ENCODE measurements at places on chromosomes 6 and 20.

- no peak for DNase-seq
Observed at GRCh38 chr6:25387911-25388310, 108.7 kb downstream of the CARMIL1 start.

GRCh38 chr20:62832951-62833391, 16.1 kb downstream of the COL9A3 start:
- no peak for DNase-seq

DNA sequence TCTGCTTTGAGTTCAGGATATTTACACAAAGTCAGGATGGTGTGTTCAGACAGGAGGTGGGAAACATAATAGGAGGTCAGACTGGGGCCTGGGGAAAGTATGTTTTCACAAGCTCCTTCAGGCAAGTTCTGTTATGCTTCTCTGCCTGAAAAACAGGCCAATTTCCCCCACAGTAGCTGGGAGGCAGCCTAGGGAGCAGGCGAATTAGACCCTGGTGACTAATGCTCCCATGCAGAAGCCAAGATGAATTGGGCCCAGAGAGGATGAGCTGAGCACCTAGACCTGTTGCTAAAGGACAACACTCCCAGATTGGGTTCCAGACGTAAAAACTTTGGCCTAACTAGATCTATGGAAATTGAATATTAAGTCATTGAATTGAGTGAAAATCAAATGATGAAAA, 142.2 kb upstream of the MAP3K7 start:
- no peak for DNase-seq

- DNase-seq = no peak
Observed at GRCh38 chr6:111503194-111503593, 20.2 kb upstream of the REV3L start.

DNA sequence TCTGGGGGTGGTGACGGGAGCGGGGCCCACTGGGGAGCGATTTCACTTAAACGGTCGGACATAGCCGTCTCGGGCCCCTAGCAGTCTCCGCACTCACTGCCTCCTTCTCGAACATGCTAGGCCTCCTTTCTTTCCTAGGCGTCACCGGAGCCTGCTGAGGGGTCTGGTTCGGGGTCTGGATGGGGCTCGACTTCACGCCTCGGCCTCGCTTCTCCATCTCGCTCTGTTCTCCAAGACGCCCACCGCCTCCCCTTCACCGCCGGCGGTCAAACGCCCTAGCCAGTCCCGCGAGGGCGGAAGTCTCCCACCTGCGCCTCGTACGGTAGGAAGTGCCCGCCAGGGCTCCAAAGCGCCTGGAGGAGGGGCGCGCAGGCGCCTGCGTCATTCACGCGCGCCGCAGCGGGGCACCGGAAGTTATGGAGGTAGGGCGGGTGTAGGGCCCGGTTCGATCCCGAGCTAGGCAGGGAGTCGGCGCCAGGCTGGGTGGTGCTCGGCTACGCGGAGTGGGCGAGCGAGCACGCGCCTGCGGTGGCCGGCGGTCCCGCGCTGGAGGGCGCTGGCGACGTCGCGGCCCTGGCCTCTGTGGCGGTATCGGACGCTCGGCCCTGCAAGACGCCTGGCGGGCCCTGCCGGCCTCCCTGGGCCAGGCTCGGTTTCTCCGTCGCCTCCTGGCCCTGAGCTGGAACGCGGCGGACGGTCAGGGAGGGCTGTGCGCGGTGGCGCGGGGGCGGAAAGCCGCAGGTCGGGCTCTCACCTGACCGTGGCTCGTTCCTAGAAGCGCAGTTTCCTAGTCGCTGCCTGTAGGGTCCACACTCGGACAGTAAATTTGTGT, at the start of the genes DYNLT2 and ERMARD:
Gene DYNLT2, minus strand, starts transcription at position 331 of the 832 bp plus-strand sequence. Its CDS starts 114 bp downstream, at position 217.
Gene ERMARD, plus strand, starts transcription at position 381 of the 832 bp plus-strand sequence. Its CDS starts 36 bp downstream, at position 417.
- peak; percentile 93 for DNase-seq

DNA sequence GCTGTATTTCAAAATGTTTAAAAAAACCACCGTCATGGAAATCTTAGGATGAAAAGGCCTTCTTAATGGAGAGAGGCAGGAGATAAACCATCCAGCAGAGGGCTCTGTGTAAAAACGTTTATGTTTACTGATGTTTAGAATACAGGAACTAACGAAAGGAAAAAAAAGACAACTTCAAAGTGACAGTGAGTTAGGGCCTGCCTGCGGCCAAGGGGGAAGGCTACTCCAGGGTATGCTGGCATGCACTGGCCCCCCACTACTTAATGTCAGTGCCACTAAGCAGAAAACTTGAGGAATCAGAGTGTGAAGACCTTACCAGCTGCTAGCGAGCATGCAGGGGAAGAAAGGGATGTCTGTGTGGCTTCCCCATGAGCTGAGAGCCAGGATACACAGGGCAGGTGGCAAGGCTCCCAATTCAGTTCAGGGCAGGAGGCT, 47.7 kb downstream of the AKAP7 start:
- DNase-seq = no peak

- no peak for DNase-seq
Observed at GRCh38 chr6:132199343-132199742, 201.9 kb downstream of the MOXD1 start.

- no peak for DNase-seq
Observed at GRCh38 chr20:1477896-1478490, 11.3 kb upstream of the NSFL1C start.

- DNase-seq = no peak
Observed at GRCh38 chr6:150325066-150325772, 43.6 kb upstream of the IYD start.

- no peak for DNase-seq
Observed at GRCh38 chr6:153634416-153634815, 404.6 kb upstream of the OPRM1 start.

- no peak for DNase-seq
Observed at GRCh38 chr20:54076259-54076658, 5.9 kb upstream of the BCAS1 start.

DNA sequence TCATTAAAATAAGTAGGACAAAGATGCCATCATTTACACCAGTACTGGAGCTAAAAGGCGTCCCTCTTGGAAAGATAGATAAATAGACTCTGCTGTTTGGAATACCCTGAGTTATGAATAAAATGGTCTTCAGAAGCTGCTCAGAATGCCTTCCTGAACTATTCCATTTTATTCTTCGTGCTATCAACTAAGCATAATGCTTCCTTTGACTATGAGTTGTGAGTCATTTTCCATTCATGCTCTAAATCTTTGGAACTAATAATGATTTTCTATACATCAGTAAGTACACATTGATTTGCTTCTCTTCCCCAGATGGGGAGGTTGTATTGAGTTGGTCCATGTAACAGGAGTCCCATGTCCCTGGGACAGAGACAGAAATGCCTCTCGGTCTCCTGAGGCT, 98.3 kb upstream of the PDE7B start:
- DNase-seq = no peak

DNA sequence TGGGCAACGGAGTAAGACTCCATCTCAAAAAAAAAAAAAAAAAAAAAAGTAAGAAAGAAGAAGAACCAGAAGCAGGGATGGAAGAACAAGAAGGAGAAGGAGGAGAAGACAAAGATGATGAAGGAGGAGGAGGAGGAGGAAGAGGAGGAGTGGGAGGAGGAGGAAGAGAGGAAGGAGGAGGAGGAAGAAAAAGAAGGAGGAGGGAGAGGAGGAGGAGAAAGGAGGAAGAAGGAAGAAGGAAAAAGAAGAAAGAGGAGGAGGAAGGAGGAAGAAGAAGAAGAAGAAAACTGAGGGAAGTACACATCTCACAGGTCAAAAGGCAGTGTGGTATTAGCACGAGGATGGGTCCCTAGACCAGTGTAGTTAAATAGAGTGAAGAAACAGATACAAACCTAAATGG, 65.1 kb upstream of the SCAF8 start:
- DNase-seq = no peak

DNA sequence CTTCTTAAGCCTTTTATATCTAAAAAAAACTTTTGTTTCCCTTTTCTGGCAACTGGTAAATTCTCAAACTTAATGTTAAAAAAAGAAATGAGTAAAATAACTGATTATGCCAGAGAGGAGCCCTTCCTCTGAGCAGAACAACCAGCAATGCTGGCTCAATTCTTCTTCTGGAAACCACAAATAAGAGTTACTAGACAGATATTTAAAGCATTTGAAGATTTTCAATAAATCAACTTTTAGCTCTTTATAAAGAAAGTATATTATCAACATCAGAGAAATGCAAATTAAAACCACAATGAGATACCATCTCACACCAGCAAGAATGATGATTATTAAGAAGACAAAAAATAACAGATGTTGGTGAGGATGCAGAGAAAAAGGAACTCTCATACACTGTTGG, 61.1 kb upstream of the TCF21 start:
- DNase-seq = no peak

- no peak for DNase-seq
Observed at GRCh38 chr6:5994999-5995657, 11.6 kb downstream of the NRN1 start.

DNA sequence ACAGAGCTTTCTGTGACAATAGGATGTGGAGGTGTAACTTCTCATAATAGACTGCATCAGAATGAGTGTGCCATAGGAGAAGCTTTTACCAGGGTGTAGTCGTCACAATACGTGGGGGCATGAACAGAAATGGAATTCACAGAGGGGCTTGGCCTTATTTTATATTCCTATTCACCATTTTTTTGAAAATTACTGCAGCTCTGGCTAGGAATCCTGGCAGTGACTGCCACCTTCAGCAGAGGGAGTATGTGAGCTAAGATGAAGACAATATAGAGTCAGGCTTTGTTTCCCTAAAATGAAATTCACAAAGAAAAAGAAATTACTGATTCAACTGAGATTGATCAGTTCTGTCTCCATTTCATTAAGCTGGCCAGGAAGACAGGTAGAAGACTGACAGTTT, 13.9 kb downstream of the TOMM6 start:
- DNase-seq = no peak

- no peak for DNase-seq
Observed at GRCh38 chr6:20205722-20206161, 6.5 kb downstream of the MBOAT1 start.

DNA sequence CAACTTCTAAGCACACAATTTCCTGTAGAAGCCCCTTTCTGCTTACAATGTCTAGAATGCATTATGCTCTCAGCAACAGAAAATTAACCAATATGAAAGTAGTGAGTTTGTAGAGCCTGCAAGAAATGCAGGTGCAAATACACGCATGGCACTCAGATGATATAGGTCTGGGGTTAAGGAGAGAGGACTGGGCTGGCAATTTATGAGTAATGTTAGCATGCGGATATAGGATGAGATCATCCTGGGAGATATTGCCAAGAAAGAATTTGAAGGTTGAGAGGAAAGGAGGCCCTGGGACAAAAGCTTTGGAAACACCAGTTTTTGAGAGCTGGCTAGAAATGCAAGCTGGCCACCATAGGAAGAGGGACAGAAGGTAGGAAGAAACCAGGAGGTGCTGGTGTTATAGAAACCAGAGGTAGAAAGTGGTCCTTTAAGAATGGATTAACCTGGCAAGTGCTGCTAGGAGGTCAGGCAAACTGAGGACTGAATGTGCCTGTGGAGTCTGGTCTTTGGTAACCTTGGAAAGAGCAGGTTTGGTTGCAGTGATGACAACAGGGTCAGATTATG, 183.2 kb upstream of the MYLIP start:
- no peak for DNase-seq

DNA sequence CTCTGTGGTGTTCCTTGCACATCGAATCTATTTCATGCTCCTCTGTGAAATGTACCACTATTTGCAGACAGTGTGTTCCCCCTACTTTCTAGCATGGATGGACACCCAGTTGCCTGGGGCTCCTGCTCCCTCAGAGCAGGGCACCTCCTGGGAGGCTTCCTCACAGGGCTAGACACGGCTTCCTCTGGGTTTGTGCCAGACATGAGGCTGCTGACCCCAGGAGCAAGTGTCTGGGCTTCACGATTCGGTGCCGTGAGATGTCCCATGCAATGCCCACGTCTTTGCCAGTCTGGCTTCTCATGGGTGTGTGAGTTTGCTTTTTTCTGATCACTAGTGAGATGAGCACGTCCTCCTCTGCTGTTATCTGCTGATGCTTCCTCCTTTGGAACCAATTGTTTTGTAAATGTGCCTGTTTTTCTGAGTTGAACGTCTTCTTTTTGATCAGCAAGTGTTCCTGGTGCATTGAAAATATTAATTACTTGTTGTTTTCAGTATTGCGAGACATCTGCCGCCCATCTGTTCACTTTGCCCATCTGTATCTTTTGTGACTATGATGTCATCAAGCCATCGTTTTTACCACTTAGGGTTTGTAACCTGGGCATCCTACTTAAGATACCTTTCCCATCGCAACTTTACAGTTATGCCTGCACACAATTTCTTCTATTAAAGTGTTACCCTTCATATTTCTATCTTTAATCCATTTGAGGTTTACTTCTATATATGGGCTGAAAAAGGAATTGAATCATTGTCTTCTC, 92.0 kb downstream of the TTLL2 start:
- DNase-seq = no peak

DNA sequence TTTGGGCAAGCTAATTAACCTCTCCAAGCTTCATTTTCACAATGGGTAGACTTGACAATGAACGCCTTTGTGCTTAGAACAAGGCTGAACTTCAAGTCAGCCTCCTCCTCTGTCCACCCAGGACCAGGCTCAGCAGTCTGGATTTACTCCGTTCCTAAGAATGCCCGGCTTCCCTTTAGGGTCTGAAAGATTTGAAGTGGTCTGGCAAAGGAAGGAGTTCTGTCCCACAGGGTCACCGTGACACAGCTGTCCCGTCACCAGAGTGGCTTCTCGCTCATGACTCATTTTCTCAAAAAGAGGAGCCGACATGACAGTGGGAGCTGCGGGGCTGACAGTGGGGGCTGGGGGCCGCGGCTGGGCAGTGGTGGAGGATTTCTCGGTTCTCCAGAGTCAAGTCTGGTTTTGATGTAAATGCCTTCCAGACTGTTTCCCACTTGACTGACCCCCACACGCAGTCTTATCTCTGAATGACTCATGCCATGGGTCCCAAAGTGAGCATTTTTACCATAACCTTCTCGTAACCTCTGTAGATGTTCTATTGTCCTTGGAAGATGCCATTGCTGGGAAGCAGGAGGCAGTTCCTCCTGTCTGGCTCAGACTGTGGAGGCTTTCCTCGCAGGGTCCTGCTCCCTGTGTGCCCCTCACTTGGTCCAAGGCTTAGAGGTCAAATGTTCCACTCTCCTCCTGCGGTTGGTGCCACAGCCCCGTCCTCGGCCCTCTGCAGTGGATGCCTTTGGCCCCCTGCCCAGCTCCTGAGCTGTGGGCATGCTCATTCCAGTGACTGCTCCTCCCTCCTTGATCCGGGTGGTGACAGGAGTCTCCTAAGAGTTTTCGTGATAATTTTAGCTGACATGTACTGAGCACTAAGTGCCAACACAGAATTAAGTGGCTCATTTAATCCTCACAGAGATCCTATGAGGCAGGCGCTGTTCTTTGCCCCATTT, 253.1 kb downstream of the FNDC1 start:
- no peak for DNase-seq

- no peak for DNase-seq
Observed at GRCh38 chr6:14086701-14087100, 30.9 kb upstream of the CD83 start.

GRCh38 chr6:9943986-9944385, 470.9 kb downstream of the TFAP2A start:
- DNase-seq = no peak

GRCh38 chr20:37567331-37567665, 39.6 kb upstream of the BLCAP start:
- DNase-seq = no peak

- no peak for DNase-seq
Observed at GRCh38 chr6:122553697-122554096, 56.5 kb upstream of the PKIB start.

Data from activated CD4-positive, CD25-positive, alpha-beta regulatory T cell treated with anti-CD3 and anti-CD28 coated beads, Interleukin-2, amount 50 U/mL, for 72 hours (primary cell).